ENCODE measurements at places on chromosomes 16 and 17. TPM values are rescaled to one million over a fixed set of nuclear protein-coding genes. Genes with fewer than 3 reads are reported as not detected.

The CCL5 gene
- 973 TPM for total RNA-seq

The TP53TG3B gene
- total RNA-seq: not detected

The PRDM7 gene
- total RNA-seq: not detected

The CLEC19A gene
- not detected for total RNA-seq

The CA5A gene
- total RNA-seq: not detected

DNA sequence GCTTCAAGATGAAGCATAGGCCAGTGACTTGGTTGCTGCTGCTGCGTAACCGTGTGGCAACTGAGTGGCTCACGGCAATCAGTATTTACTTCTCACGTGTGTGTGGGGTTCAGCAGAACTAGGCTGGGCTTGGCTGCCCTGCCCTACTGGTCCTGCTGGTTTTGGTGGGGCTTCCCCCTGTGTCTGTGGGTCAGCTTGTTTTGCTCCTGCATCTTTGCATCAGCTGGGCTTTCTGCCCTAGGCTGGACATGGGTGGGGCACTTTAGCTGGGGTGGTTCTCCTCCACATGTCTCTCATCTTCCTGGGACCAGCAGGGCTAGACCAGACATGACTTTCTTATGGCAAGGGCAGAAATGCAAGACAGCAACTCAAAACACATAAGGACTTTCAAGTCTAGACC is 550.5 kb downstream of the MAF start:
- H3K4me1 ChIP-seq: peaks cover 4% of the 10 kb centered on the region
- H3K27ac ChIP-seq: no peak overlapping the region
- H3K4me3 ChIP-seq: no peak overlapping the region

DNA sequence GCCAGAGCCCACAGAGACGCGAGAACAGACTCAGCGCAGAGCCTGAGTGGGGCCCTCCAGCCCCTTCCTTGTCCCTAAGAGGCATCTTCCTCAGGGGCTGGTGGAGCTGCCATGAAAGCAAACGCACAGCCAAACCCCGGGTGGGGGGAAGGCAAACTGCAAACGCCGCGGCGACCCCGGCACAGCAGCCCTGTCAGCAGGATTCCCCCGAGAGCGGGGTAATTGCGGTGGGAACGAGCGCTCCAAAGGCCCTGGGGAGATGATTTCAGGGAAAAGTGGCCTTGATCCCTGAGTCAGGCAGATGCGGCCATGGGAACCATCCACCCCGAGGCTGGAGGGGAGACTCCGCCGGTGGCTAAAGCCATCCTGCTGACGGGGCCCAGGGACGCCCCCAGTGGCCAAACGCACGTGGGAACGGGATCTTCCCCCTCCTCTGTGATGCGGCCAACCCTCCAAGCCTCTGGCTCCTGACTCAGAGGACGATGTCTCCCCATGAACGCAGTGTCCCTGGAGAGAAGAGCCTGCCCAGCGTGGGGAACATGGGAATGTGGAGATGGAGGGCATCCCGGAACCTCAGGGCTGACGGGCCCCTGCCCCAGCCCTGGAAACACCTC is 25.1 kb downstream of the SLC7A5 start:
- DNase-seq: no peak
- no peak overlapping the region for H3K4me3 ChIP-seq
- no peaks in the 10 kb centered on the region for H3K27me3 ChIP-seq
- peaks cover 22% of the 10 kb centered on the region for H3K36me3 ChIP-seq
- no peak overlapping the region for H3K27ac ChIP-seq

DNA sequence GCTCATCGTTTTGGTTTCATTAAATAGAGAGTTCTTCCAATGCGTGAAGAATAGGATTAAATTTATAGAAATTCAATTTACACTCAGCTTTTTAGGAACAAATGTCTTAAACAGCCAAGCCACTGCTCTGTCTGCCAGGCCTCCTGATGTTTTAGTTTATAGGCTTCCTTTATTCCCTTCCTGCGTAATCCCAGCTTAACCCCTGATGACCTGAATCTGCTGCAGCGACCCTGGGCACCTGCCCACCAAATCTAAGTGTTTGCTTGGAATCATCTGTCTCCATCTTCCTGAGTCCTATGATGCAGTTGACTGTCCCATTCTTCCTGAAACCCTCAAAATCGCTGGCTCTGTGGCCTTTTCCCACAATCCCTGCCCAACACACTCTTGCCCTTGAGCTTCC is 179.9 kb downstream of the GSG1L start:
- H3K4me3 ChIP-seq: no peak overlapping the region
- no peaks in the 10 kb centered on the region for H3K4me1 ChIP-seq
- DNase-seq: no peak
- H3K36me3 ChIP-seq: no peaks in the 10 kb centered on the region
- peaks cover 7% of the 10 kb centered on the region for H3K27me3 ChIP-seq

DNA sequence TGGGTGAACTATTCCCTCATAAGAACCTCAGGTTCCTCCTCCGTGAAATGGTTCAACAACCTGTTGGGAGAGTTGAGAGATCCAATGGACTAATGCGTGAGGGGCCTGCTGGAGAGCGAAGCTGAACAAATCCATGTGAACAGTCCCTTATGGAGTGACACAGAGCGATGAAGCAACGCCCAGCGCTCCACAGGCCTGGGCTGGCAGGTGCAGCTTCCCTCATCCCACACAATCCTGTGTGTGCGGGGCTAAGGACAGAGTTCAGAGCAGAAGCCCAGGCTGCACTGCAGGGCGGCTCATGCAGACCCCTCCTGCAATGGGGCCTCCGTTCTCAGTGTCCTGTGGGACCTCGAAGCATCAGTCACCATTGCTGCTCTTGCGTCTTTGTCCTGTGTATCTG is 90.4 kb downstream of the KCNJ12 start:
- H3K36me3 ChIP-seq: no peaks in the 10 kb centered on the region
- peaks cover 37% of the 10 kb centered on the region for H3K27me3 ChIP-seq
- H3K27ac ChIP-seq: no peak overlapping the region
- no peak overlapping the region for H3K4me3 ChIP-seq

GRCh38 chr17:83083368-83084201 is 4.2 kb downstream of the METRNL start:
- peaks cover 58% of the 10 kb centered on the region for H3K4me1 ChIP-seq
- peaks cover 28% of the 10 kb centered on the region for H3K36me3 ChIP-seq
- H3K27ac ChIP-seq: peak overlapping the region; percentile 92
- peak overlapping the region; percentile 75 for H3K4me3 ChIP-seq

DNA sequence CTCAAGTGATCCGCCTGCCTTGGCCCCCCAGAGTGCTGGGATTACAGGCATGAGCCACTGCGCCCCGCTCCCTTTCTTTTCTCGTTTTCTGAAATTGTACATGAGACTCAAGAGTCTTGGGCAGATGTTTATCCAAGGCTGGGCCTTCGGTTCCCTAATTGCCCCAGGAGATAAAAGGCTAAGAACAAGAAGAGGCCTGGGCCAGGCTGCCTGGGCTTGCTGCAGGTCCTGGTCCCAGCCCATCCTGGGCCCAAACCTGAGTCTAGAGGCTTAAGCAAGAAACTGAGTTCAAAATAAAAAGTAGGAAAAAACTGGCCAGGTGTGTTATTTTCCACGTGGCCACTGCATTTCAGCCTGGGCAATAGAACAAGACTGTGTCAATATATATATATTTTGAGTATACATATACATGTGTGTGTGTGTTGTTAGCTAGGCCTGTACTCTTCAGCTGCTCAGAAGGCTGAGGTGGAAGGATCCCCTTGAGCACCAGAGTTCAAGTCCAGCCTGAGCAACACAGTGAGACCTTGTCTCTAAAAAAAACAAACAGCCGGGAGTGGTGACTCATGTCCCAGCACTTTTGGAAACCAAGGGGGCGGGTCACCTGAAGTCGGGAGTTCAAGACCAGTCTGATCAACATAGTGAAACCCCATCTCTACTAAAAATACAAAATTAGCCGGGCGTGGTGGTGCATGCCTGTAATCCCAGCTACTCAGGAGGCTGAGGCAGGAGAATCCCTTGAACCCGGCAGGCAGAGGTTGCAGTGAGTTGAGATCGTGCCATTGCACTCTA is 6.8 kb upstream of the CLUH start:
- H3K4me3 ChIP-seq: no peak overlapping the region
- H3K27ac ChIP-seq: no peak overlapping the region
- H3K4me1 ChIP-seq: peaks cover 4% of the 10 kb centered on the region
- peaks cover 2% of the 10 kb centered on the region for H3K36me3 ChIP-seq

DNA sequence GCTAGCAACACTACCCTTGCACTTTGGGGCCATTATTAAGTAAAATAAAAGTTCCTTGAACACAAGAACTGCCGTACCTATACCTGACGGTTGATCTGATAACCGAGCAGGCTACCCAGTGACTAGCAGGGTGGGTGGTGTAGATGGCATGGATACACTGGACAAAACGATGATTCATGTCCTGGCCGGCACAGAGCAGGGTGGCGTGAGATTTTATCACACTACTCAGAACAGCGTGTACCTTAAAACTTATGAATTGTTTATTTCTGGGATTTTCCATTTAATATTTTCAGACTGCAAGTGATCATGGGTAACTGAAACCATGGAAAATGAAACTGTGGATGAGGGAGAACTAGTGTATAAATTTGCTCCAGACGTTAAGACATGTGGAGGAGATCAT is 41.0 kb upstream of the MSI2 start:
- no peak for DNase-seq
- no peak overlapping the region for H3K27ac ChIP-seq
- H3K36me3 ChIP-seq: no peaks in the 10 kb centered on the region
- no peaks in the 10 kb centered on the region for H3K4me1 ChIP-seq
- H3K27me3 ChIP-seq: peaks cover 38% of the 10 kb centered on the region
- no peak overlapping the region for H3K4me3 ChIP-seq

DNA sequence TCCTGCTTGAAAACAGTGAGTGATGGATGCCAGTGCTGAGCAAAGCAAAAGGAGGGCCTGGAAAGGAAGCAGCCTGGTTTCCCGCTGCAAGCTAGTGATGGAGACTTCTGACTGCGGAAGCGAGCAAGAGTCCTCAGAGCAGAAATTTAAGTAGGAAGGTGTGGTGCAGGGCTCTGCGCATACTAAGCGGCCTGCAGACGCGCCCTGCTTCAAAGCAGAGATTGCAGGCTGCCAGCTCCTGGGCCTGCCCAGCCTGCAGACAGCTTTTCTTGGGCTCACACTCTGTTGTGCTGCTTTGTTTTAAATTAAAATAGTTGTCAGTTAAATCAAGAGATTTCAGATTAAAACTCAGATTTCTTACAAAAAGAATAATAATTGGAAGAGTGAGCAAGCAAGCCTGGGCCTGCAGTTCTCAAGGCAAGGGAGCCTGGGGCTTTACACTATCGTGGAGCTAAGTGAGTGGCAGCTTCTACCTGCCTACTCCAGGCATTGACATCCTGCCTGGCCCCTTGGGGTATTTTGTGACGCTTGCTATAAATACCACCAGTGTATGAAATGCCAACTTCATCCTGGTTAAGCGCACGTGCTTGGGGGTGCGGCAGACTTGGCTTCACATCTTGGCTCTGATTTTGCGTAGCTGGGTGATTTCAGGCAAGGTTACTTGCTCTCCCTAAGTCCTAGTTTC is 237.3 kb downstream of the XYLT1 start:
- DNase-seq: no peak
- no peak overlapping the region for H3K4me3 ChIP-seq
- H3K27me3 ChIP-seq: no peaks in the 10 kb centered on the region
- H3K27ac ChIP-seq: no peak overlapping the region
- peaks cover 17% of the 10 kb centered on the region for H3K36me3 ChIP-seq

DNA sequence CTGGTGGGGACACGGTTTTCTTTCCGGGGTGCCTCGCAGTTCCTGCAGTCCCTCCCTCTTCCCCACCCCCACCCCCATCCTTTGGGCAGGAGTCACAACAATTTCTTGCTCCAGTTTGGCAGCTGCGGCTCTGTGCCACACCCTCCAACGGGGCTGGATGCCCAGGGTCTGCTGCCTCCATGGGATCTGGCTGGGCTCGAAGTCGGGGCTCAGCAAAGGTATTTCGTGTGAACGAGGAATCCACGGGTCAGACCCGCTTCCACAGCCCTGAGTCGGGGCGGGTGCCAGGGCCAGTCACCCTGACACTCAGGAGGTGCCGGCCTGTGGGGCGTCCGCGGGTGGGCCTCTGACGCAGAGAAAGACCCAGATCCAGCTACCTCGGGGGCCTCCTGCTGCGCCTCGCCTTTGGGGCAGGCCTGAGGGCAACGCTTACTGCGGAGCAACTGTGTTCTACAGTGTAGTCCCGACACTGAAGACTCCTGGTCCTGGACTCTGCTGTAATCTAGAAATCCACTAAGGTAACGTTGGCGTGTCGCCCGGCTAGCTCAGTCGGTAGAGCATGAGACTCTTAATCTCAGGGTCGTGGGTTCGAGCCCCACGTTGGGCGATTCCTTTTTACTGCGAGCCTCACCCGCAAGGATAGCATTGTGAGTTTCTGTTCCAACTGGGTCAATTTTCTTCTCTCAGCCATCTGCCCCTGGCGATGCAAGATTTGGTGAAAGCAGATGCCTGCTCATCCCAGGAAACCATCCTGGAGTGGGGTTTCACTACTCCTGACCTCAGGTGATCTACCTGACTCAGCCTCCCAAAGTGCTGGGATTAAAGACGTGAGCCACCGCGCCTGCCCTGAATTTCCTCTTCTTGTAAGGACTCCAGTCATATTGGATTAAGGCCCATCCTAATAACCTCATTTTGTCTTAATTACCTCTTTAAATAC is 12.6 kb upstream of the OR1F1 start:
- H3K4me1 ChIP-seq: peaks cover 37% of the 10 kb centered on the region
- H3K27ac ChIP-seq: no peak overlapping the region
- no peak overlapping the region for H3K4me3 ChIP-seq
- no peak for DNase-seq
- H3K36me3 ChIP-seq: no peaks in the 10 kb centered on the region

- no peak overlapping the region for H3K27ac ChIP-seq
- peaks cover 2% of the 10 kb centered on the region for H3K4me1 ChIP-seq
- no peaks in the 10 kb centered on the region for H3K27me3 ChIP-seq
- peak; percentile 86 for DNase-seq
- H3K36me3 ChIP-seq: no peaks in the 10 kb centered on the region
Observed at GRCh38 chr17:62109378-62109902, 44.4 kb upstream of the MED13 start.

GRCh38 chr17:67021196-67021595 is 23.2 kb upstream of the CACNG1 start:
- no peaks in the 10 kb centered on the region for H3K4me1 ChIP-seq
- H3K4me3 ChIP-seq: no peak overlapping the region
- H3K27ac ChIP-seq: no peak overlapping the region
- no peaks in the 10 kb centered on the region for H3K36me3 ChIP-seq

DNA sequence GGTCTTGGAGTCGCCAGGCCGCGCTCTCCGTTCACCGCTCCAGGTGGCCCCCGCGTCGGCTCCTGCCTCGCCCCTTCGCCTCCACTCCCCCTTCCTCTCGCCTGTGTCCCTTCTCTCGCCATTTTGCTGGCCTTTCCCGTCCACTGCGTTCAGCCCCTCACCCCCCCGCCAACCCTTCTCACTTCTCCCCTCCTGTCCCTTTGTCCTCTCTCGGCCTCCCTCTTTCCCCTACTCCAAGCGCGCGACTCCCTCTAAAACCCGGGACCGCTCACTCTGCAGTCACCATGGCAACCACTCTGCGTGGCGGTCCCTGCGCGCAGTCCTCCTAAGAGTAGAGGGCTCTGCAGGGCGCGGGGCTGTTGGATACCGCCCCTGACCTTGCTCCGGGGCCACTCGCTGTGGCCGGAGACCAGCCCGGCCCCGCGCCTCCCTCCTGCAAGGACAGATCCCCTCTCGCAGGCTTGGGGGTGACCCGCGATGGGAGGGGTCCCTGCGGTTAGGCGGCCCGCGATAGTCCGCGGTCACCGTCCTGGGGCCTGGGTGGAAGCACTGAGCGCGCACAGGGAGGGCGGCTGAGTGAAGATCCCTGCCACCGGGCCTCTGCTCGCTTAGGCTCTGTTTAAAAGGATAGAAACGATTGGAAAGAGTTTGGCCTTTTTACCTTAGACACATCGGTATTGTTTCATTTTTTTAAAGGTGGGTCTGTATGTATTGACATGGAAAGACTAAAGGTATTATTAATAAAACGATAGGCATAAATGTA is 454 bp downstream of the CCDC40 start:
- no peaks in the 10 kb centered on the region for H3K36me3 ChIP-seq
- peaks cover 12% of the 10 kb centered on the region for H3K4me1 ChIP-seq
- peak overlapping the region; percentile 67 for H3K4me3 ChIP-seq
- H3K27me3 ChIP-seq: peaks cover 35% of the 10 kb centered on the region
- peak overlapping the region; percentile 19 for H3K27ac ChIP-seq

Data from activated CD8-positive, alpha-beta memory T cell treated with anti-CD3 and anti-CD28 coated beads, Interleukin-2, amount 10 ng/mL, durations not matched to agents 7 days and 5 days (primary cell).